ENCODE measurements at places on chromosomes 3 and 15. TPM values are rescaled to one million over a fixed set of nuclear protein-coding genes. Genes with fewer than 3 reads are reported as not detected.

Gene SH2D7
- not detected for total RNA-seq

DNA sequence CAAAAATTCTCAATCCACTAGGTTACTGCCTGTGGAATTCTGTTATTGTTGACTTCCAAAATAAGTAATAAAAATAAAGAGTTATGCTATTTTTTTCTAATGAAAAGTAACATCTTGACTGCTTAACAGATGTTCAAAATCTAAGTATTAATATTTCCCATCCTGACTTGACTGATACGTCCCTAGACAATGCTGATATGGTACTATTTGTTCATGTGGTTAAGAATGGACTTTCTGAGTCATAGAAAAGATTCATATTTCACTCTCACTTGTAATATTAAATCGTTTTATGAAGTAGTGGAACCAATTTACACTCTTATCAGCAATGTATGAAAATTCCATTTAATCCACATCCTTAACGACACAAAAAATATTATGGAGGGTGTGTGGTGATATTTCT, 104.8 kb upstream of the PLSCR5 start:
- no peak for DNase-seq

Gene ZKSCAN7
- total RNA-seq = 2.6 TPM

DNA sequence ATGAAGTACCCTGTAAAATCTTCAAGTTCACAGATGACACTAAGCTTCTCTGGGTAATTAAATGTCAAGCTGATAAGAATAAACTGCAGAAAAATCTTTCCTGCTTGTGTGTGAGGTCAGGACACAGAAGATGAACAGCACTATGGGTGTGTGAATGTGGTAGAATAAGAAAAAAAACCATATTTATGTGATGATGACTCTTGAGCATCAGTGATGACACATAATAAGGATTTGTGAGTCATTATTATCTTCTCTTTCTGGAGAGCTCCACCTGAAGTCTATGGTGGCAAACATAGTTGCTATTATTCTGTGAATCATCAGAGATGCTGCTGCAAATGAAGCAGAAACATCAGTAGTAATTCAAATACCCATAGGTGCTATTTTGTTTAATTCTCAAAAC, 422.4 kb downstream of the DIPK2A start:
- no peak for DNase-seq

GRCh38 chr3:71307991-71308697, 275.4 kb downstream of the FOXP1 start:
- DNase-seq = no peak

Gene ASB14
- total RNA-seq = 23.3 TPM

DNA sequence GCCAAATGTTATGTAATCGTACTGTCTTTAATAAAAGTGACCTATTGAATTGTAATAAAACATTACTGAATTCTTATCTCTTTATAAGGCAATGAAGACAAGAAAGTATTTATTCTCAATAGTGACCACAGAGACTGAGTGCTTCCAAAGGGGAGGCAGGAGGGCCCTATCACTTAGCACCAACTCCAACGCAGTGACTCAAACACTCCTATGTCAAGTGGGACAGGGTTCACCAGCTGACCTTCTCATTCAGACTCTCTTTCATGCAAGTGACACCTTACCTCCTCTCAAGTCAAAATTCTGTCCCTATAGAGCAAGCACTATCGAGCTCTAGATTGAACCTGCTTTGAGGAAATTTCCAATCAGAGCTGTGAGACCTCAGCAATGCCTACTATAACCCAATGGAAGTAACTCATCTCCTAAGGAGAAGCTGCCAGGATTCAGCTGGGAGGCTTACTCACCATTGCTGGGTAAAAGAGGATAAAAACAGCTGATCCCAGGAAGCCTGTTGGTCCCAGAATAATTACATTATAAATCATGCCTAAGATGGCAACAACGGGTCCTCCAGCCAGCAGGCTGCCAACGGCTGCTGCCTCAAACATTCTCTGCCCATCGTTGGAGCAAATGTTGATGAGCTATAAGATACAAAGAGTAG, 35.6 kb downstream of the ABCC5 start:
- no peak for DNase-seq

Gene ALDH1A2
- total RNA-seq = 14.0 TPM

DNA sequence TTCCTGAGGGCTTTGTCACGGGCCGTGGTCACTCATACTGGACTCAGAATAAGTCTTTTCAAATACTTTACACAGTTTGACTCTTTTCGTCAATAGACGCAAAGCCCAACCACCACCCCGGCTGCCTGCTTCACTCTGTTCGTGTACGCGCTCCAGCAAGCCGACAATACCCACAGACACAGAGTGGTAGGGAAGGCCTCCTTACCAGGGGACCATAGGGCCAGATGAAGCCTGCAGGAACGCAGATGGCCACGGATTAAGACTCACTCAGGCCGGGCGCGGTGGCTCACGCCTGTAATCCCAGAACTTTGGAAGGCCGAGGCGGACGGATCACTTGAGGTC, 29.7 kb downstream of the EFCAB12 start:
- DNase-seq = no peak

Gene ALPK3
- total RNA-seq = 181 TPM

Gene AZI2
- 37.5 TPM for total RNA-seq

Gene SPINK8
- total RNA-seq = not detected

DNA sequence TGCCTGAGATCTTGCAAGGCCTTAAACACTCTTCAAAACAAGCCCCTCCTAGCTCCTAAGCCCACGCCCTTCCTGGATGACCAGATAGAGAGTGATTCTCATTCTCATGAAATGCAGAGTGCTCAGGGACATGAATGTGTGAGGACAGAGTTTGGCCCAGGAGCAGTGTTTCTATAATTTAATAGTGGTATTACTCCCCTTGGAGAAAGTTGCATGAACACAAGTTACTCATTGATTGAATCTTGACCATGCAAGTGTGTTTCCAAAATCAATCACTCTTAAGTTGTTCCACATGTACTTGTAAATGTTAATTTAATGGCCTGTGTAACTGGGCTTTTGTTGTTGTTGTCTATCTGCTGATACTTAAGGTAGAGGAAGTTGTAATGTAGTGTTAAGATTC, 181.6 kb downstream of the ADAMTSL3 start:
- no peak for DNase-seq

- no peak for DNase-seq
These were observed 522 bp downstream of the MED12L start for GRCh38 chr3:151085889-151086483.

- DNase-seq = no peak
These were observed 23.1 kb upstream of the FRMD4B start for GRCh38 chr3:69409011-69409410.

Gene SMAD6
- 20.3 TPM for total RNA-seq

- no peak for DNase-seq
These were observed 786.0 kb upstream of the GRM7 start for GRCh38 chr3:6074952-6075351.

Gene THRB
- 32.8 TPM for total RNA-seq

- no peak for DNase-seq
These were observed 31.2 kb downstream of the RYR3 start for GRCh38 chr15:33341953-33342352.

DNA sequence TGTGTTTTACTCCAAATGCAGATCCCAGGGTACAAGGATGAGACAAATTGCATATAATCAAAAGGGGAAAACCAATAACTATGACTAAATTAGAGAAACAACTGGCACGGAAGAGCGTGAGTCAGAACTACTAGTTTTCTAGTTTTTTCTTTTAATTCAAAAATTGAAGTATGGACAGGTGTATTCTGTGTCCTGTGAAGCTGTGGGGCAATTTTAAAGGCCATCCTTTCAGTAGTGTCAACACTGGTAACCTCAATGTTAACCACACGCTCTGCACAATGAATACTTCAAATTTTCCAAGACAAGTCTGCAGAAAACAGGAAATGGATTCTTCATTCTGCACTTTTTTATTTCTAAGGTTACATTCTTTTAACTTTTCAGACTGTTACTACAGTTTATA, 32.5 kb upstream of the GOLGA8A start:
- no peak for DNase-seq

DNA sequence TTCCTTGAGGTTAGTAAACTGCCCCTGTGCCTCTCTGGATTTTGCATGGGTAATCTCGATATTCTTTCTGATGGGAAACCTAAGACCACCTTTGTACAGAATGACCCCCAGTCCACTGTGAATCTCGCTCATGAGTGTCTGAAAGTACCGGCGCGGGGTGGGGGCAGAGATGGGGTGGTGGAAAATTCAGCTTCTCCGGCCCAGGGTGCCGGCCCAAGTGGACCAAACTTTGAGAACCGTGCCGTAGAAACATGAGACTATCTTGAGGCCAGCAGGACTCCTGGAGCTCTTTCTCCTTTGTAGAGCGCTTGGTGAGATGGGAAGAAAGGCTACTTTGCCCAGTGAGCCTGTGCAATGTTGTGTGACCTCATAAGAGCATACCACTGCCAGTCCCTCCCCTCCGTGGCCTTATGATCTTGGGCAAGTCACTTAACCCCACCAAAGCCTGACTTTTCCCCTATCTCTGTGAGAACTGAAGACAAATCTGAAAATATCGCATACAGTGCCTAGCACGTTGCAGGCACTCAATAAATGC, 40.4 kb upstream of the VEPH1 start:
- no peak for DNase-seq

Gene C3orf22
- total RNA-seq = not detected

DNA sequence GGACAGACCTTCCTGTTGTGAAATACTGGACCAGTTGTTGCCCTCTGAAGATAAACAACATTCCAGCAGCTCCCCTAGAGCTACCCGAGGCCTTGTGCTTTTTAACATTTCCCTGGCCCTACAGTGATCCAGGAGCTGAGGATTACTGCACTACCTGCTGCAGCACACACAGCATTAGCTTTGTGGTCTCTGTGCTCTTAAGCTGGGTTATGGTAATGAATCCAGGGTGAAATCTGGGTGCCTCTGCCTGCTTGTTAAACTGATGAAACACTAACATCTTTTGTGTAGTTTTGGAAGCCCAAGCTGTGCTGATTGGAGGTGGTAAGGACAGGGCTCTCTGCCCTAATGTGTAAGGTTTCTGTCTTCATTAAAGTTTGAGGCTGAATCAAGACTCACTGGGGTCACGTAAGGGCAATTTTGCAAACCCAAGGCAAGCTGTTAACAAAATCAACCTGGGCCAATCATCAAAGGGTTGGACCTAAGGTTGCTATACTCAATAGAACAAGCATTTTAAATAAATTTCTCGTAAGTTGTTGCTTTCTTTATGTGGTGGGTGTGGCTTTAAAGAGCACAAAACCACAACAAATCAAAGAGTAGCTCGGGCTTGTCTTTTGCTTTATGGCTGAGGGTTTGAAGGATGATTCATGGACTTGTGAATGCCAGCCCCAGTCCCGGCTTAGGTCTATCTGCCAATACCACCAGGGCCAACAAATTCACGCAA, 183.9 kb downstream of the TPRG1 start:
- no peak for DNase-seq

DNA sequence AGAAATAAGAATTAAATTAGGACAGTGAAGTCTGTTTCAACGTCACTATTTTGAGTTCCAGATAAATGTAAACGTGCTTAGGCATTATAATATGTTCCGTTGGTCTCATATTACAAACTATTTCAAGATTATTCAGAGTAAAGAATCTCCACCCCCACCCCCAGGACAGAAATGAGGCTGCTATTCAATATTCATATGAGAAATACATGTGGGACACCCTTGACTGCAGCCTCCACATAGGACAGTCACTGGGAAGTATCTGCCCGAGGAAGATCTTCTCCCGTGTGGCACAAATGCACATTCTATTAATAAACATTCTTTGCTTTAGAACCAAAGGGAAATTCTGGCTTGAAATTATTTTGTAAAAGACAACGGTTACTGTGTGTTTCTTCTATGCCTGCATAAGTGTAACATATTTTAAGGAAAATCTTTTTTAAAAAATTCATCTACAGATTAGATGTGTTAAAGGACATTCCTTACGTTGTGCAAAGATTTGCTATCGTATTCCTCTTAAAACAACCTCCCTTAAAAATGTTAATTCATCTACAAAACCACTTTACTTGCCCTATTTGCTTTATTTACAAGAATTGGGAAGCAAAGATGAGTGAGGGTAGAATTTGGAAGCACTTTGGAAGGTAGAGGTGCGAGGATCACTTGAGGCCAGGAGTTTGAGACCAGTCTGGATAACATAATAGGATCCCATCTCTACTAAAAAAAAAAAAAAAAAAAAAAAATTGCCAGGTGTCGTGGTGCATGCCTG, 148.3 kb upstream of the SOX14 start:
- DNase-seq = no peak

DNA sequence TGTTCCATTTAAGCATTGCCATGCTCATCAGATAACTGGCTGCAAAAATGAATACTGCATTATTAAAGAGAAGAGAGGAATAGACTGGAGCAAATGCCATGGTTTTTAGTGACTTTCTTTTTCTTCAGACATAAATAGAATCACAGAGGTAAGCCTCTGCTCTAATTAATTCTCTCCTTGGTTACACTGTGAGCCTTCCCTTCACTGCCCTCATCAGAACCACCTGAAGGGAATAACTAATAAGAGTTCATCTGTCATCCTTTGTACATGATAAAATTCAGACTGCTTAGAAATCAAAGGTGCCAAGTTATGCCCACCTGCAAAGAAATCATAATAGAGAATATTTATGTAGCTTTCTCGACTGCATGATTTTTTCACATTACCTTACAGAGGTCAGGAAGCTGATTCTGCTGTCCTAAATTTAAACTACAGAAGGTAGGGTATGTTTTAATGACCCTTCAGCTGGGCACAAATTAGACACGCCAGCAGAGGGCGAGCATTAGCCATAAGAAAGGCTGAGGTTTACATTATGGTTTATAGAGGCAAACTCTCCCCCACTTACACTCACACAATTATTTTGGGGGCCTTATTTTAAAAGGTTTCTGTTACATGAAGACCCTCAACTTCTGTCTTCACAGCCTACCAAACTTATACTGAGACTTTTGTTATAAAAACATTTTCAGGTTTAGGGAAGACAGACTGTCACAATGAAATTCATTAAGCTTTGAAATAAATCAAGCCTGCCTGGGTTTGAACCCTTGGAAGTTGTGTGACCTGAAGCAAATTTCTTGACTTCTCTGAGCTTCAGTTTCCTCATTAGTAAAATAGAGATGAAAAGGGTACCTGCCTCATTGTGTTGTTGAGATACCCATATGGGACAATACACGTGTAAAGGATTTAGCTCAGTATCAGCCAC, 15.3 kb upstream of the UNC13C start:
- DNase-seq = no peak

DNA sequence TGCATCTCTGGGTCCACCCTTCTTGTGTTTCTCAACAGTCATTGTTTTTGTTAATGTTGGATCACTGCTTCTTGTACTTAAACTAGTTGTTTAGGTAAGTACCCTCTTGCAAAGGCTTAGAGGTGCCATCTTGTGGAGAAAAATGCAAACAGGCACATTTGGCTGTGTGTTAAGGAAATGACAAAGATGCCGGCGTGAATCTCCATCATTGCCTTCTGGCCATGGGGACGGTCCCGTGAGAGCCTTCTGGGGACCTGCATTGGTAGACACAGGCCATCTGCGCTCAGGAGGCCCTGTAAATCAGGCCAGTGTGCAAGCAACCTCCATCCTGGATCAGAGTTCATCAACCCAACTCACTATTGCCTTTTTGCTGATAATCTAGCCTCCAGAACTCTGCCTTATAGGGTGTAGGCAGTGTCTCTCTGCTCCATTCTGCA, 158.6 kb upstream of the NR2E3 start:
- no peak for DNase-seq
